ENCODE measurements at places on chromosomes 2 and 18. TPM values are rescaled to one million over a fixed set of nuclear protein-coding genes. Genes with fewer than 3 reads are reported as not detected.

DNA sequence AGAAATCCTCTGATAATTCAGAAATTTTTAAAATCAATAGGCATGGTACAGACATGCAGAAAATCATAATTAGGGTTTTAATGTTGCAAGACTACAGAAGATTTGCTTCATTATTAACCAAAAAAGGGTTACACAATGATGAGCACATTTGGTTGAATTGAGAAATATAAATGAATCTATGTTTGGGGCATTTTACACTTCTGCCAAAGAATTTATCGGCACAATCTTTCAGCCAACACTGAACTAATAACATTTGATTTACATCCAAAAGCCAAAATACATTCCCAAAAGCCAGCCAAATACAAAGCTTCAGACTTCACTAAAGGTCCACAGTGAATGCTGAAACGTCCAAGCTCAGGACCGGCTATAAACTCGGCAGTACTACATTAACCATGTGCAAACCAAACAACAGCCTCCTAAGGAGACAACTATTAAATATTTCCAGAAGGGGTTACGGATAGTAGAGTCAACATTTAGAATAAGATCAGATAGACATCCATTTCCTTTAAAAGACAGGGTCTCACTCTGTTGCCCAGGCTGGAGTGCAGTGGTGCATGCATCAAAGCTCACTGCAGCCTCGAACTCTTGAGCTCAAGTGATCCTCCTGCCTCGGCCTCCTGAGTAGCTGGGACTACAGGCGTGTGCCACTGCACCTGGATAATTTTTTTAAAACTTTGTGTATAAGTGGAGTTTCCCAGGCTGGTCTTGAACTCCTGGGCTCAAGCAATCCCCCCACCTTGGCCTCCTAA is 29.4 kb downstream of the SPRED2 start:
- DNase-seq = no peak

DNA sequence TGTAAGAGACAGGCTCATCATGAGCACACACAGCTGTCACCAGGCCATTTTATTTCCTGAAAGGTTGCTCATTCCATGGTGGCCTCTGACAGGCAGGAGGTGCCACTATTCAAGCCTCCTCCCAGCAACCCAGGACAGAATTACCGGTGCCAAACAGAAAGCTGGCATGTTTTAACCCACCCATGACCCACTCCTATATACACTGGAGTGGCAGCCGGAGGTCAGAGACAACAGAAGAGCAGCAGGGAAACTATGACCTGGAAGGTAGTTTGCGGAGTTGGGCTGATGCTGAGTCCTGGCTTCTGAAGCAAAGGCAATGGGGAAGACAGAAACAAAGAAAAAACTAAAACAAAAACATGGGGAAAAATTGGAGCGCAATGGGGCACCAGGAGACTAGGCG is 2.3 kb downstream of the RFTN2 start:
- no peak for DNase-seq

GRCh38 chr2:37457401-37457901 is 113.0 kb downstream of the QPCT start:
- no peak for DNase-seq

DNA sequence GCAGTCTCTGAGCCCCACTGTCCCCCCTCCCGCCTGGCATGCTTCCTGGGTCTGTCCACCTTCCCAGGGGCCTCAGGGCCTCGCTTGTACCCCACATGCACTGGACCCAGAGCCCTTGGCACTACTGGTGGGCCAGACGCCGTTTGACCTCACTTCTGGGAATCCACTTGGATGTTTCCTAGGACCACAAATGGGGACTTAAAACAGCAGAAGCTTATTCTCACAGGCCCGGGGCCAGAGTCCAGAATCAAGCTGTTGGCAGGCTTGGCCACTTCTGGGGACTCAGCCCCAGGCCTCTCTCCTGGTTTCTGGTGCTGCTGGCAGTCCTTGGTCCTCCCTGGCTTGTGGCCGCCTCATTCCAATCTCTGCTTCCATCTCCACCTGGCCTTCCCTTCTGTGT is 19.6 kb downstream of the ANO7 start:
- no peak for DNase-seq

The INO80B gene
- 23.1 TPM for total RNA-seq

DNA sequence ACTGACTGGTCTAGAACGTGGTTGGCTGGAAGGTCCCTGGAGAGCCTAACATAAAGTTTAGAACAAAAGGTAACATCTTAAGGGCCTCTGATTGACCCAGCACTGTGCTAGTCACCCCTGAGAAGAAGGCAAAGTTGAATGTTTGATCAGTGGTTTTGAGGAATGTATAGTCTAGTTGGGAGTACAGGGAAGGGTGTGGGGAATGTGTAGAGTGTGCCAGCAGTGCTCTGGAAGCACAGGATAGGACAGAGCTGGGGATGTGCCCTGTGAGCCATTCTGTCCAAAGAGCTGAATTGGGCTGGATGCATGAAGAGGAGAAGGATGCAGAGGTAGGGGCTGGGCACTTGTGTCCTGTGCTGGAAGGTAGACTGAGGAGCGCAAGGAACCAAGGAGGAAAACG is 41.0 kb upstream of the DOCK10 start:
- DNase-seq = no peak

DNA sequence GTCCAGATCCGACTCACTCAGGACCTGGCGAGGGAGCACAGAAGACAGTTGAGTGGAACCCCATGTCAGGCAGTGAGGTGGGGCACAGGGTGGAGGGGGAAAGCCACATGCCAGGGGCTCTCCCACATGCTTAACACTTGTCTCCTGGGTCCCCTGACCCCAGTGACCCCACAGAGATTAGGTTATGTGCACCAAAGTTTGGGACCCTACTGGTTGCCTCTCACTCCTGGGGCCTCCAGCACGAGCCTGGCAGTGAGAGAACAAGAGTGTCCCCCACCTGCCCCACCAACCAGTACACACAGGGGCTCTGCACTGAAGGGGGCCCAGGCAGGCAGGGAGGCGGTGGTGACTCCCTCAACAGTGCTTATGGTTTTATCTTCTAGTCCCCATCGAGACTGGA is 58.3 kb downstream of the CIB4 start:
- DNase-seq = no peak

- DNase-seq = no peak
Observed at GRCh38 chr2:23685181-23685580, 241.7 kb downstream of the ATAD2B start.

DNA sequence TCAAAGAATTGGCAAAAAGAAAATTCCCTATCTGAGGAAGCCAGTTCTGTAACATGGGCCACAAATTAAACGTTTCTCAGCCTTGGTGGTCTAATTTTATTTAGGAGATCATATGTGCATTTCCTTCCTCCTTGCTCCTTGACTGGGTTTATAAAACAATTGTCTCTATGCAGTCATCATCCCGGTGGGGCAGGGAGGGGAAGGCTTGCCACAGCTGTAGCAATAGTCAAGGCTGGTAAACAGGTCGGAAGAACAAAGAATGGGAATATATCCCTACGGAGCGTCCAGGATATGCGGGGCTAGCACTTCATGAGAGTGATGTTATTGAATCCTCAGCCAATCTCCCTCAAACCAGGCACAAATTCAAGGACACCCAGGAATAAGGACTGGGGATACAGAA is 143.8 kb downstream of the RNF152 start:
- no peak for DNase-seq

The KCTD18 gene
- 21.4 TPM for total RNA-seq

DNA sequence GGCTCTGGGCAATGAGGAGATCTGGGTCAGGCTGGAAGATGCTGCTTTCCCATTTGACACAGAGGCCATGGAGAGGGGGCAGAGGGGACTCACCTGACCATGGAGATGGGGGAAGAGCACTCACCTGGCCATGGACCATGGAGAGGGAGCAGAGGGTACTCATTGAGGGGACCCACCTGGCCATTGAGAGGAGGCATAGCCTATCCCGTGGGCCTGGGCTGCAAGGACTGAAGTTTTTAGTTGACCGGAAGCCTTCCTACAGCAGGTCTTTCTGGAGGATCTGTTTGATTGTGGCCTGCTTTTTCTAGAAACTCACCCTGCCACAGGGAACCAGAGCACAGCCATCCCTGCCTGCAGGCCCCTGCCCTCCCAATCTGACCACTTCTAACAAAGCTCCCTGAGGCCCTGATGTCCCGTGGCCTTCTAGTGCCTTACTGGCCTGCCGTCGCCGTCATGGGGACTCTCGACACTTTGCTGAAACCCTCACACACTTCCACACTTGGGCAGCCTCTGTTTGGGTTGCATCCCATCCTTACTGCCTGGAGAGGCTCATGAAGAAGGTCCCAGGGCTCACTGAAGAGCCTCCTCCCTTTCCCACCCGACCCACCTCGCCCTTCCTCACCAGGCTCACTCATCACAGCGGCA is 5.1 kb upstream of the PROM2 start:
- DNase-seq = peak; percentile 6

The TRIM54 gene
- total RNA-seq = 46.8 TPM

DNA sequence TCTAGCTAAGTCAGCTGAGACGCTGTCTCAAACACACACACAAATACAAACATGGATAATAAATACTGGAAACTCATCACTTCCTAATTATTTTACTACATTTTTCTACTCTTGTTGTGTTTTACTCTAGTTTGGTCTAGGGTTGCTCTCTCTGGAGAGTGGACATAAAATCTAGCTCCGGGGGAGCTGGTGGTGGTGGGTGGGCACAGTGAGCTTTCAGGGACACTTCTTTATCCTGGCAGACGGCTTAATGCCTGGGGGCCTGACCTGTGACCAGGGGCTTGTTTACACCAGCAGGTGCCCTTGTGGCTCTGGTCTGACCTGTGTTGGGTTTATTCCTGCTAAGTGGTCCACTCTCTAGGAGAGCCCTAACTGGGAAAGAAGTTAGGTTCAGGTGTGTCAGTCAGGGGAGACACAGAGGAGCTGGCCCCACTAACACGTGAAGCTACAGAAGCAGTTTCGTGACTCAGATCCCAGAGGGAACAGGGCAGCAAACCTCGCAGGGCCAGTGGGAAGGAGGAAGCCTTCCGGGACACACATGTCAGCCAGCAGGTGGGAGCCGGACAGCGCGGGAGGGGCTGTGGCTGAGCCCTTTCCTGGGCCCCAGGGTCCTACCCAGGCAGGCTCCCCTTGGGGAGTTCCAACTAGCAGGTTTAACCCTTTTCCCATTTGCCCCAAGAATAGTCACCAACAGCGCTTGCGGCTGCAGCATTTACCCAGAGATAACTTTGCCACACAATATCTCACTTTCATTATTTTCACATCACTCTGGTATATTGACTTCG is 22.5 kb upstream of the BOK start:
- no peak for DNase-seq

- DNase-seq = no peak
Observed at GRCh38 chr18:32470460-32470713, 295 bp downstream of the GAREM1 start.

- DNase-seq = peak; percentile 62
Observed at GRCh38 chr2:133841900-133842299, 273.6 kb upstream of the NCKAP5 start.

GRCh38 chr18:55821219-55821618 is 233.2 kb upstream of the TCF4 start:
- no peak for DNase-seq

DNA sequence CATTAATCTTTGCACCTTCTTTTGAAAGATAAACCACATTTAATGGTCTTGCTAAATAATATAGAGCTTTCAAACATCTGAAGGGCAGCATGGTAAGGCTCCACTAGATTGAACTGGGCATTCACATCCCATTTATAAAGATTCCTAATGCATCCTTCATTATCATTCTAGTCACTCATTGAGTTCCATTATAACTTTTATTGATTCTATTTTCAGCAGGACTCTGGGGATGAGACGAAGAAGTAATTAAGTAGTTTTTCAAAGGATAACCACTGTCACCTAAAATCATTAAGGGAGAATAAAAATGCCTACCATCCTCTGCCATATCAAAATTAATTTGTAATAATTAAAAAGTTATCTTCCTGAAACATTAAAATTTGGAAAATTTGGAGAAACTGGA is 60.2 kb upstream of the CTNNA2 start:
- DNase-seq = no peak

The TPO gene
- 5.6 TPM for total RNA-seq

GRCh38 chr2:97806738-97807618 is 93.6 kb downstream of the ZAP70 start:
- peak; percentile 90 for DNase-seq

- DNase-seq = no peak
Observed at GRCh38 chr2:71353248-71353647, 21.7 kb downstream of the ZNF638 start.

DNA sequence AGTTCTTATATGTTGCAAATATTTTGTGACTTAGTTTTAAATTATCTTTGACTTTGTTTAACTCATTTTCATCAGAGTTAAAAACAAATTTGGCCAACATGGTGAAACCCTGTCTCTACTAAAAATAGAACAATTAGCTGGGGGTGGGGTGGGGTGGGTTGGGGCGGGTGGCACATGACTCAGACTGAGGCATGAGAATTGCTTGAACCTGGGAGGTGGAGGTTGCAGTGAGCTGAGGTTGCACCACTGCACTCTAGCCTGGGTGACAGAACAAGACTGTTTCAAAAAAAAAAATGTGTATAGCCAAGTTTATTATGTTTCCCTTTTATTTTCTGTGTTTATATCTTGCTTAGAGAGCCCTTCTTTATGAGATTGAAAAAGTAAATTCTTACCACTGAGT is 14.2 kb upstream of the LIPG start:
- no peak for DNase-seq

DNA sequence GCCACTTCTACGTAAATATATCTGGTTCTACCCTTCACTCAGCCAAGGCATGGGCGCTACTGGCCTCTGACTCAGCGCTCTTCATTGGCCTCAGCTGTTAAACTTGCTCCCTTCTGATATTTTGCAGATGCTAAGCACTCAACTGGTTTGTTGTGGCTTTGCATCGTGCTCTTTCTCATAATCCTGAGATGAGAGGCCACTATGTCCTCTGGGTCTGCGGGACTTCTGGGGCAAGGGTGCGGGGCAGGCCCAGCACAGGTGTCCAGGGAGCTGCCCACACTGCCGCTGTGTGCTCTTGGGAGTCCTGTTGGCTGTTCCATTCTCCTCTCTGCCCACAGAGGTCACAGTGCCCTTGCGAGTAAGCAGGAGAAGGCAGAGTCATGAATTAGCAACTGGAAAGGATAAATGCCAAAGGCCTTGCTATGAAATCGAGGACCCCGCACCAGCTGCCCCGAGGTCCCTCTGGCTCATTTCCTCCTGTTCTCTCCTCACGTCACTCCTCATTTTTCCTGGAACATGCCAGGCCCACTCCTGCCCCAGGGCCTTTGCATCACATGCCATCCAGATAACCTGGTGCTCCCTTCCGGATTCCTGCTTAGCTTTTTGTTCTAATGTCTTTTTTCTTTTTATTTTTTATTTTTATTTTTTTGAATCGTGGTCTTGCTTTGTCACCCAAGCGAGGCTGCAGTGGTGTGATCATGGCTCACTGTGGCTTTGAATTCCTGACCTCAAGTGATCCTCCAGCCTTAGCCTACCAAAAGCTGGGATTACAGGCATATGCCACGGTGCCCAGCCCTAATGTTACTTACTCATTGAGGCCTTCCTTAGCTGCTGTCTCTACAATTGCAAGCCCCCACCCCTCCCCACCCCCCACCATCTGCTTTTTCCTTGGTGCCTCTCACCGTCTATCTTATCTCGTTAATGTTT is 34.9 kb upstream of the MAT2A start:
- no peak for DNase-seq

- DNase-seq = no peak
Observed at GRCh38 chr2:234033174-234033573, 17.3 kb upstream of the SPP2 start.

- peak; percentile 50 for DNase-seq
Observed at GRCh38 chr18:22417496-22418188, at the start of gene CTAGE1. Gene CTAGE1, minus strand, starts transcription at chr18:22417915. Its CDS starts 104 bp downstream, at chr18:22417811.

Measured in testis (tissue), 5 donors.